ENCODE measurements at places on chromosomes 2 and 18.

- no peak for DNase-seq
Measured at GRCh38 chr18:49365346-49365745, 95.1 kb downstream of the DYM start.

DNA sequence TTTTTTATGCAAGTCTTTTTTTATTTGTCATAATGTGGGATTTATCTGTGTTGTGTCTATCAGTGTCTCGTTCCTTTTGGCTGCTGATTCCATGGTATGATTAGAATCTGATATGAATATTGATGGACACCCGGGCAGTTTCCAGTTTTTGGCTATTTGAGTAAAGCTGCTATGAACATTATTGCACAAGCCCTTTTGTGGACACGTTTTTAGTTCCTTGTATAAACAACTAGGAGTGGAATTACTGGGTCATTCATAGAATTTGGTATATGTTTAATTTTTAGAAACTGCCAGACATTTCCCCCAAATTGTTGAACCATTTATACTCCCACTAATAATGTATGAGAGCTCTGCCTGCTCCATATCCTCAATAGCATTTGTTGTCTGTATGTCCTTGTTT, 26.6 kb downstream of the HK2 start:
- no peak for DNase-seq

DNA sequence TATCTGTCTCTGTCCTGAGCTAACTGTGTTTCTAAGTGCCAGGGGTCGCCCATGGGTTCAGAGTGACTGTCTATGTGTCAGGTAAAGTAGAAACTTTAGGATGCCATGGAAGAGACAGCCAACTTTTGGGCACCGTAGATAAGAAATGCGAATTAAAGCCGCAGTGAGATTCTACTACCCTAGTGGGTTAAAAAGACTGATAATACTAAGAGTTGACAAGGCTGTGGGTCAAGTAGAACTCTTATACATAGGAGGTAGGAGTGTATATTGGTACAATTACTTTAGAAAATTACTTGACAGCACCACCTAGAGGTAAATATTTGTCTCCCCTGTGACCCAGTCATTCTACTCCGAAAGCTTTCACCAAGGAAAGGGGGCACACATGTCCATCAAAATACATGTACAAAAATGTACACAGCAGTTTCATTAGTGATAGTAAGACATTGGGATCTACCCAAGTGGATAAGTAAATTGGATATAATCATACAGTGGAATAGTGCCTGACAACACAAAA, 371.3 kb downstream of the SLC4A3 start:
- no peak for DNase-seq

- DNase-seq = no peak
Measured at GRCh38 chr2:71801969-71802368, 345.7 kb downstream of the CYP26B1 start.

DNA sequence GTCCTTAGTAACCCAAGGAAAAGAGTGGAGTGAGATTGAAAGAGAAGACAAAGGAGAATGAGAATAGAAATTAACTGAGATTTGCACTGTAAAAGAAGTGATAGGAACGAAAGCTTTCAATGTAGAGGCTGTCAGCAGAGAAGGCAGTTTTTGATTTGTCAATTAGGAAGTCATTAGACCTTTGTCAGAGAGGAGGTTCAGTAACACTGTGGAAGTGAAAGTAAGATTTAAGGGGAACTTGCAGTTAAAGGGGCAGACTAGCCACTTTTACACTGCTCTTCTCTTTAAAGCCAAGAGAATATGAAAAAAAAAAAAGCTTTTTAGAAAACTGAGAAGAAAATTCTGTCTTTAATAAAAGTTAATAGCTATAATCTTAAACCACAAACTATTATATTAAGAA, 11.5 kb upstream of the KYNU start:
- no peak for DNase-seq

- DNase-seq = no peak
Measured at GRCh38 chr2:182499706-182500470, 73.1 kb upstream of the PDE1A start.
